ENCODE measurements at places on chromosomes 4 and X.

DNA sequence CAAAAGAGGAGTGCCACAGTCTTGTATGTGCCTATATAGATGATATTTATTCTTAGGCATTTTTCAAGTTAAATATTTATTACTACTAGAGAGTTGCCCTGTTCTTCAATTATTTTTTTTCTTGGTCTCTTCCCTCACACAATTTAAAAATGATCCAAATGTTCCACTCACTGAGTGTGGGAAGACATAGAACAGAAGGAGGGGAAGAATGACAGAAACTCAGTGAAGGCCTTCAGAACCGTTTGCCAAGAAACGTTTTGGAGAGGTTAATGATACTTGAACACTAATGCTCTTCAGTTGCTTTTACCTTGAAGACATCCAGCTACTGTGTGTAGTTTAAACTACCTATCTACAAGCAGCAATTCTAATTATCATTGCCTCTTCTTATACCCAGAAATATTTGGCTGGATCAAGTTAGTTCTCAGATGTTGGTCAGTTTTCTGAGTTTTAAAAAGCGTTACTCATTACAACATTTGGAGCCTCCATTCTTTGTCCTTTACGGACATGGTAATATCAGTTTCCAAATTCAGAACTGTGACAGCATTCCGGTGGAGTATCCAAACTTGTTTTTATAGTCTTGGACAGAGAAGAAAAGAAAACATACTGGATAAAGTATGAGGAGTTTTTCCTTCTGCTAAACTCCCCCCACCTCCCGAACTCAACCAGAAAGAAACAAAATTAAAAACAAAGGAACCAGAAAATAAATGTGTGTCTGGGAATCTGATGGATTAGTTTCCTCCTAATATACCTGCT is 389.7 kb downstream of the SPRY1 start:
- DNase-seq, result no peak

DNA sequence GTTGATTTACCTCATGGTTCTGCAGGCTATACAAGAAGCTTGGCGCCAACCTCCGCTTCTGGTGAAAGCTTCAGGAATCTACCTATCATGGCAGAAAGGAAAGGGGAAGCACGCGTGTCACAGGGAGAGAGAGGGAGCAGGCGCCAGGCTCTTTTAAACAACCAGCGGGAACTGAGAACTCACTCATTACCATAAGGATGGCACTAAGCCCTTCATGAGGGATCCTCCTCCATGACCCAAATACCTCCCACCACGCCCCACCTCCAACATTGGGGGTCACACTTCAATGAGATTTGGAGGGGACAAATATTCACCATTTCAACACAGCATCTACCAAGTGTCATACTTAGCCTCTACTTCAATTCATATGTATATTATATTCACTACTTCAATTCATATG is 18.8 kb upstream of the TBC1D8B start:
- no peak for DNase-seq

GRCh38 chr4:81351654-81352445 is 119.9 kb downstream of the RASGEF1B start:
- peak; percentile 70 for DNase-seq

DNA sequence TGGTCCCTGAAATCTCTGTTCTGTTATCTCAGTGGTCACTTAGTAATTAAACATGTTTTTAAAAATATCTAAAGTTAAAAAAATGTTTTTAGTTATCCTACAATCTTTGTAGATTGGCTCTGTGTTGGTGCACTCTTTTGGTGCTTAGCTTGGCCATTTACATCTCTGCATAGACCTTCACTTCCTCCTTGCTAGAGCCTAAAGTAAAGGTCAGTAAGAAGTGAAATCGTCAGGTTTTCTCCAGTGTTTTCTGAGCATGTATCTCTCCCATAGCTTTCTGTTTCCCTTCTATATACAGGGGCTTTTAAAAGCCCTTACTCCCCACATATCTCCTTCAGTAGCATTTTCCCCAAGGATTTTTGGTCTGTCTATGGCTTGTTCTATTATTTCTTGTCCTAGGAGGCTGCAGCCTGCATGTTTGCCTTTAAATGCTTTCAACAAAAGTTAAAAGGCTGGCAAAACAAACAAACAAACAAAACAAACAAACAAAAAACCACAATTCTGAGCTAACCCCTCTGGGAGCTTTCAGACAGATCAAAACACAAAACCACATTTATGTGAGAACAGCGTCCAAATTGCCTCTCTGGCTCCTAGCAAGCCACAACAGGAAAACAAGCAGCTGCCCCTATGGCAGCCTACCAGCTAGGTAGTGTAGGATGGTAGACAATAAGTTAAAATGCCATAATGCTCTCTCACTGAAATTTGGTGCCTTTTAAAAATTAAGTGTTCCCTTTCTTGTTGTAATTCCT is 27.3 kb upstream of the GPRASP2 start:
- DNase-seq, result no peak
